Stimulated activated CD4-positive, alpha-beta T cell treated with anti-CD3 and anti-CD28 coated beads, Interleukin-12 subunit alpha, Interleukin-12 subunit beta, amount 100 ng/mL, for 24 hours (primary cell): ENCODE measurements at places on chromosomes 2 and 18.
A peak's percentile ranks its signal among the peaks of the same experiment; 100 is the strongest.

DNA sequence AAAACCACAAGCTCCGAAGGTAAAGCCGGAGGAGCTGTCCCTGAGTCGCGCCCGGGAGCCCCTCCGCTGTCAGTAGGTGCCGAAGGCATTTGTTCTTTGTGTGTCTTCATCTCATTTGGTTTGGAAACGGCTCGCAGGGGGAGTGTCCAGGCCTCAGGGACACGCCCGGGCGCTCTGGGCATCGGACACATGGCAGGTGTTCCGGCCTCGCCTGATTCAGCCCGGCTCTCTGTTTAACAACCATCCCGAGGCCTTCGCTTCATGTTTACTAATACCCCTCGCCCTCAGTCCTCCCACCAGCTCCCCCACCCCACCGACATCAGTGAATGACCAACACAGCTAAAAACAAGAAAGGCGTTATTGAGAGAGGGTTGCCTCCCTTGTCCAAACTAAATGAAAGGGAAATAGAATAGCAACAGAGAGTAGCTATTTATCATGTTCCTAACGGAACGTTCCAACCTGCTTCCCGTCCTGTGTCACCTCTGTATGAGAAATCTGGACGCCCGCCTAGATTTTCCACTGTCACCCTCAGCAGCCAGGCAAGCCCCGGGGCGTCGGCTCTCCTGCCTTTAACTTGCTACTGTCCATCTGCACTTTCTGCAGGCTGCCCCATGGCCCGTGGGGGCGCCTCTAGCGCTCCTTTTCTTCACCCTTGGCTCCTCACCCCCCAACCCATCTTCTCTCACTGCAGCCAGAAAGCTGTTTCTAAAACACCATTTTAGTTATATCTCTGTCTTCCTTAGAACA is 73.9 kb downstream of the MYCN start:
- DNase-seq = no peak

DNA sequence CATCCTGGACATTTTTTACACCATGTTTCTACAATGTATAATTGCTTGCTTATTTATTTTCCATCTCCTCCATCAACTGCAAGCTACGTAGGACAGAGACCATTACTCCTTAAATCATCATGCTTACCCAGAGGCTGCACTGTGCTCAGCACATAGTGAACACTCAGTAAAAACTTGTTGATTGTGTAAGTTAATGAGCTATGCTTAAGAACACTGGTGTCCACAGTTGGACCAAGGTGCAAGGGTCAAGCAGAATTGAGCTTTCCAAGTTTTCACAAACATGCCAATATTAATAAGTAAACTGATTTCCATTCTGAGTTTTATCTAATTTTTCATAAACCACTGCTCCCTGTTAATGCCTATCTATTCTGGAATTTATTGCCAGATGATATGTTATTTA is 464.2 kb upstream of the TCF4 start:
- no peak for DNase-seq

- peak; percentile 11 for DNase-seq
Measured at GRCh38 chr2:108927936-108928659, 60.9 kb downstream of the EDAR start.

DNA sequence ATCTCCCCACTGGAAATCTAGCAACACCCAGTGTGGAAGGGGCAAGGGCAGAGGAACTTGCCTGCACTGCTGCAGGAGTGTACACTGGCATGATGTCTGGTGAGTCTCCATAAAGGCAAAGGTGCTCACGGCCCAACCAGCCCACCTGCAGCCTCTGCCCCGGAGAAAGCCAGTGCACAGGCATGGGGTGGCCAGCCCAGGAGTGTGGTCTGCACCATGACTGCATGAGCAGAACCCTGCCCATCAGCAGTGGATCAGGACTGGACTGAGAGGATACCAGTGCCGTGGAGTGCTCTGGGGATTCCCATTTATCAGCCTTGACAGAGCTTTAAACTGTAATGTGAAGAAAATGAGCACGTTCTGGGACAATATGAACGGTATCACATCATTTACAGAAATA is 342.6 kb upstream of the HS6ST1 start:
- DNase-seq = no peak

DNA sequence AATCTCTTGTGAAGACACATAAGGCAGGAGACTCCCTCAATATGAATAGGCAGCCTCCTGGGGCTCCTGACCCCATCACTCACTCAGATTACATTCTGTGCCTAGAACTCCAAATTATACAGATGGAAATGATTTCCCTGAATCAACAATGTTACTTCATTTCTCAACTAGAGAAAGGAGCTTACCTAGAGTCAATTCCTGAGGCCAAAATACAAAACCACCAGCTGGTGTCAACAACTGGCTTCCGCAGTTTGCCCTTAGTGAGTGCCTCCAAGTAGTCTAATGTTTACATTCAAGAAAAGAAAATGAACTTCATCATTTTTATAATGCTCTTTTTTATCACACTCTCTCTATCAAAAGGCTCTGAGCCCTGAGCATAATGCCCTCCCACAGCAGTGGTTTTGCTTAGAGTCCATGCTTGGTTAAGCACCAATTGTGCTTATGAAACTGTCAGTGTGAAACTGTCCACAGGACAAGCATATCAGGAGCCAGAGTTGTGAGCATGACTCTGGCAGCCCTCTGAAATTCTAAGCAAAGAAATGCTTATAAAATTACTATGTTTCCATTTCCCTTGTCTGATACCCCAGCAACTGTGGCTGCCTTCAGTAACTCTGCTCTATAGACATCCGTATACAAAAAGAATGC is 305.7 kb upstream of the PKDCC start:
- no peak for DNase-seq

DNA sequence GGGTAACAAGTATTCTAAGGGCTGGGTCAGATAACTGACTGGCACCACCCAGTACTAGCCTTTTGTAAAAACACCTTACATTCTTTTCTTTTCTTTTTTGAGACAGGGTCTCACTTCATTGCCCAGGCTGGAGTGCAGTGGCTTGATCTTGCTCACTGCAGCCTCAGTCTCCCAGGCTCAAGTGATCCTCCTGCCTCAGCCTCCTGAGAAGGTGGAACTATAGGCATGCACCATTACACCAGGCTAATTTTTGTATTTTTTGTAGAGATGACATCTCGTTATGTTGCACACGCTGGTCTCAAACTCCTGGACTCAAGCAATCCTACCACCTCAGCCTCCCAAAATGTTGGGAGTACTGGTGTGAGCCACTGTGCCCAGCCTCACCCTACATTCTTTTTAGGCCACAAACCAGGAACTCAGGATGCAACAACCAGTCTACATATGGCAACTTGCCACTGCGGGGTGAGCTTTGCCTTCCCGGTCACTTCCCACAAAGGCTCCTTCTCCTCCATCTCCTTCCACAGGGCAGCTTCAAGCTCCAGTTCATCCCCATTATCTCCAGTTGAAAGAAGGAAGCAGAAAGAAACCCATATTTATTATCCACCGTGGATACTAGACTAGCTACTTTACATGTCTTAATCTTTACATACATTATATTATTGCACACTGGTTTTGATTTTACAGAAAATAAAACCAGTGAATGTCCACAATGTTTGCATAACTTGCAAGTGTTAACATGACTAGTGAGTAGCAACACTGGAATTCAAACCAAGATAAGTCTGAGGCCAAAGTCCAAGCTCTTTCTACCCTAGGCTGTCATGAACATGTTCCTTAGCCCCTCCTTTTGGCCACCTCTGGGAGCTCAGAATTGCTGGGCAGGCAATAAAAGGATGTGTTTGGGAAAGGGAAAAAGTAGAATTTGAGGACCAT is 23.7 kb upstream of the AP1S3 start:
- no peak for DNase-seq

- DNase-seq = no peak
Measured at GRCh38 chr2:120218181-120218580, 5.0 kb downstream of the TMEM185B start.

- no peak for DNase-seq
Measured at GRCh38 chr2:85545780-85546240, 6.8 kb downstream of the MAT2A start.

- peak; percentile 41 for DNase-seq
Measured at GRCh38 chr18:13455960-13456481, 237.5 kb downstream of the LDLRAD4 start.

DNA sequence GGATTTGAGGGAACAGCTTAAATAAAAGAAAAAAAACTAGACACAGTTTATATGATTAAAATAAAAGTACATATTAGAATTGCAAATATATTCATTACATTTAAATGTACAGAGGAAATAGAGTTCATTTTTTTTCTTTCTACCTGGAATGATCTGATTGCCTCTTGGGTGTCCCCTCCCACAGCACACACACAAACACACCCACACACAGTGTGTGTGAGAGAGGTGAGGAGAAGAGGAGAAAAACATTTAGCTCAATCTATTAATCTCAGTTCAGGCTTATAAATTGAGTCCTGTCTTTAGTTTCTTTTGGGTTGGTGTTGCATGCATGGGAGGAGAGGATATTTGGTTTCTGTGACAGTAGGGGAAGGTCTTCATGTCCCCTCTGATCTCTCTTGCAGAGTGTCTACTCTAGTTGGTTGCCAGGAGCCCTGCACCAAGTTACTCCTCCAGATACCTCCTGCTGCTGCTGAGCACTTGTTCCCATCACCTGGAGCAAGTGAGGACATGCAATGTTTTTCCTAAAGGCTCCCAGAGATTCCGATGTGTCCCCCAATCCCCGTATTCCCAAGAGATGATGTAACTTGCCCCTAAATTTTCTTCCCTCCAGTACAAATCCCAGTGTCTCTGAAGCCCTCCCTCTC is 50.8 kb upstream of the REG3A start:
- DNase-seq = no peak

- no peak for DNase-seq
Measured at GRCh38 chr2:58035352-58035751, 11.3 kb upstream of the VRK2 start.

DNA sequence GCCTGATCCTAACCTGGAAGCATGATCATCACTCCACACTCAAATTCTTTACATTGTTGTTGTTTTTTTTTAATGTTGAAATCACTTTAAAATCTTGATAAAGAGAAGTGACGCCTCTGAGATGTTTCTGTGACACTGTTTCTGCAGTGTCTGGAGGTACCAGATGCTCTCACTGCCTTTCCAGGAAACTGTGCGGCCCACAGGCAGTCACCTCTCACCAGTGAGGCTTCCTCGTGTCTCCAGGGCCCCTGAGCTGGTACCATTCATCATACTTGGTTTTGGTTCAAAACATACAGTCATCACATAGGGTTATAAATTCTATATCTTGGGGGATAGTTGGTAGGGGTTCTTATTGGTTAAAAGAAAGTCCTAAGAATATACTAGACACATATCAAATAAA is 10.1 kb upstream of the ID2 start:
- DNase-seq = no peak

DNA sequence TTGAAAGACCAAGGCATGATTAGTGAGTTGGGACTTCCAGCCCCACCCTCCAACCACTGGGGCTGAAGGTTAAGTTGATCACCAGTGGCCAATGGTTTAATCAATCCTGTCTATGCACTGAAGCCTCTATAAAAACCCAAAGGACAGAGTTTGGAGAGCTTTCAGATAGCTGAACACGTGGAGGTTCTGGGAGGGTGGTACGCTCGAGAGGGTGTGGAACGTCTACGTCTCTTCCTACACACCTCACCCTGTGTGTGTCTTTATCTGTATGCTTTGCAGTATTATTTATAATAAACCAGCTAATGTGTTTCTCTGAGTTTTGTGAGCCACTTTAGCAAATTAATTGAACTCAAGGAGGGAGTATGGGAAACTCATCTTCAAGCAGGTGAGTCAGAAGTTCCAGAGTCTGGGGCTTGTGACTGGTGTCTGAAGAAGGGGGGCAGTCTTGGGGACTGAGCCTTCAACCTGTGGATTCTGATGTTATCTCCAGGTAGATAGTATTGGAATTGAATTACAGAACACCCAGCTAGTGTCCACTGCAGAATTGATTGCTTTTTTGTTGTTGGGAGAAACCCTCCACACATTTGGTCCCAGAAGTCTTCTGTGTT is 20.3 kb downstream of the ACTR3 start:
- no peak for DNase-seq

GRCh38 chr2:105344704-105345345 is 7.5 kb downstream of the C2orf49 start:
- no peak for DNase-seq

- no peak for DNase-seq
Measured at GRCh38 chr2:239826376-239826775, 198.8 kb downstream of the NDUFA10 start.

- DNase-seq = no peak
Measured at GRCh38 chr2:128969374-128969773, 650.7 kb upstream of the HS6ST1 start.

- DNase-seq = no peak
Measured at GRCh38 chr18:57839942-57840381, 36.8 kb upstream of the ATP8B1 start.

- no peak for DNase-seq
Measured at GRCh38 chr18:904218-905090, at the start of gene ADCYAP1. ADCYAP1 (plus strand) TSS chr18:904871; CDS start chr18:905387, 516 bp downstream.

- DNase-seq = no peak
Measured at GRCh38 chr2:99776906-99777646, 287.3 kb upstream of the REV1 start.

DNA sequence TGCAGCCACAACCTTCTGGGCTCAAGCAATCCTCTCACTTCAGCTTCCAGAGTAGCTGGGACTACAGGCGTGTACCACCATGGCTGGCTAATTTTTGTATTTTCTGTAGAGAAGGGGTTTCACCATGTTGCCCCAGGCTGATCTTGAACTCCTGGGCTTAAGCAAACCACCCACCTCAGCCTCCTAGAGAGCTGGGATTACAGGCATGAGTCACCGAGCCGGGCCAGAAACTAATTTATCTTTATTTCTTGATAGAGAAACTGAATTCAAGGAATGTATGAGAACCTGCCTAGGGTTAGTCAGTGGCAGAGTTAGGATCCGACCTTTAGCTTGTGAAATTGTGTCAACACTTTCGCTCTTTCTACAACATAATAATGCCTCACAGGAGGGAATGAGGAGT is 19.3 kb upstream of the ITGAV start:
- DNase-seq = no peak

DNA sequence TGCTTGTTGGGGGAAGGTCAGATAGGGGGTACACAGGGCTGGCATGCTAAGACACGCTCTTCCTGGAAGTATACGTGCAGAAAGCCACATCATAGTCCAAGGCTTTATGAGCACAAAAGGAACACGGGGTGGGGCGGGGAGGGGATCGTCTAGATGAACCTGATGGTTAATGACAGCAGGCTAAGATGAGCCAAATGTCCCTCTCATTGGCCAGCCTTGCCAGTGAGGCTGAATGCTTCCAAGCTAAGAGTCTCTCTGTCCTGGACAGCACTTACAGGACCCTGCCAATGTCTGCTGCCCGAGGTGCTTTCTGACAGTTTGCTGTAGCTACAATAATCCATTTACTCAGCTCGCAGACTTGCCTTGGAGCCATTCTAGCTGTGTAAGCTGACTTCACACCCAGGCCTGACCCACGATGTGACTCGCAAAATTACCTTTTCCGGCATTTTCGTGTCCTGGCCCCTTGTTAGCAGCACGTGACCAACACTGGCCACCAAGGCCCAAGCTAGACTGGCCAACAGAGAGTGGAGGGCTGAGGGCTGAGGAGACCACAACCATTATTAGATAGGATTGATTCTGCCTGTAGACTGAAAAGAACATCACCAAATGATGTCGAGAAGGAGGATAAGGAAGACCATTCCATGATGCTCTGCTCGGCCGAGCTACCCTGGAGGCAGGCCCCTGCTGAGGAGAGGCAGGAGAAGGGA is 84.2 kb downstream of the MALT1 start:
- no peak for DNase-seq
